Esophagus squamous epithelium (tissue), 5 donors: ENCODE measurements at places on chromosomes 4 and X.

DNA sequence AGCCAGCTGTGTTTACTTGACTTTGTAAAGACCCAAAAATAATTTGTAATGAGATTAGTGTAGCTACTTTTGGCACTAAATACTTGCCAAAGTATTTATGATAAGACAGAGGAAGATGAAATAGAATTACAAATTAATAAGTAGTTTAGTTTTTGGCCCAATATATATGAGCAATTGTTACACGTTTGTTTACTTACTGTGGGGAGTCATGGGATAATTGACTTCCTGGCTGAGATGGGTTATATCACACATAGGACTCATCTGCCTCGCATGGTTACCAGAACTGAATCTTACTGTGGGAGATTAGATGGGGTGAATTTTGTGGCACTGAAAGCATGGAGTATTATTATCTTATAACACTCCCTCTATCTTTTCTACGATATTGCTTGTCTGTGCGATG lies 66.6 kb downstream of the INTS12 start:
- DNase-seq, result no peak
- no peaks in the 10 kb centered on the region for H3K4me1 ChIP-seq
- no peak overlapping the region for H3K27ac ChIP-seq
- H3K27me3 ChIP-seq, result no peaks in the 10 kb centered on the region
- H3K4me3 ChIP-seq, result no peak overlapping the region

GRCh38 chr4:24477919-24478318 lies 106.4 kb downstream of the DHX15 start:
- H3K27me3 ChIP-seq, result no peaks in the 10 kb centered on the region
- no peaks in the 10 kb centered on the region for H3K36me3 ChIP-seq
- no peak overlapping the region for H3K4me3 ChIP-seq
- H3K4me1 ChIP-seq, result peaks cover 8% of the 10 kb centered on the region
- H3K27ac ChIP-seq, result no peak overlapping the region

DNA sequence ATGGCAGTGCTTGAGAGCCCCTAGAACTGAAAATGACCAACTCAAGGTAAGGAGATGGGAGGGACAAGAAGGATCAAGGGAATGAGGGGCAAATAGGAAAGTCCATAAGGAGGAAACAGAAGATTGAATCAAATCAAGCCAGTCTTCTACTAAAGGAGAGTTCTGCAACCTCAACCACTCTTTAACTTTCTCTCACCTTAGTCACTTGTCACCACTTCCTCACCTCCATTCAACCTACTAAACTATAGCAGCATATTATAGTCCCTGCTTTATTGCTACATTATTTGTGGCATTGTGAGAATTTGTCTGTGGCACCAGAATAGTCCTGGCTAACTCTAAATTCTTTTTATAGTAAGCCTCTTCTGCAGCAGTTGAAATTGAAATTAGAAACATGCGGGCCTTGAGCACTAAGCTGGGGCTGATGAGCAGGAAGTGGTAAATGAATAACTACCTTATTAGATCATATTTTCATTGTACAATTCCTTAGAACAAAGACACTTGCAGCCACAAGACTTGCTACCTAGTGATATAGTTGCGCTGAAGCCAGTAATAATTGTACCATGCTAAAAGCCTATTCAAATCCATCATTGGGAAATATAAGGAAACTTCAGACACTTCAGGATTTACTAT lies 336.9 kb downstream of the ZNF674 start:
- H3K4me3 ChIP-seq, result no peak overlapping the region
- H3K4me1 ChIP-seq, result peaks cover 30% of the 10 kb centered on the region
- no peaks in the 10 kb centered on the region for H3K36me3 ChIP-seq

- no peak for DNase-seq
- H3K36me3 ChIP-seq, result no peaks in the 10 kb centered on the region
- no peak overlapping the region for H3K4me3 ChIP-seq
- H3K27ac ChIP-seq, result no peak overlapping the region
- no peaks in the 10 kb centered on the region for H3K4me1 ChIP-seq
Observed at GRCh38 chr4:103010804-103011203, 8.7 kb downstream of the SLC9B1 start.

DNA sequence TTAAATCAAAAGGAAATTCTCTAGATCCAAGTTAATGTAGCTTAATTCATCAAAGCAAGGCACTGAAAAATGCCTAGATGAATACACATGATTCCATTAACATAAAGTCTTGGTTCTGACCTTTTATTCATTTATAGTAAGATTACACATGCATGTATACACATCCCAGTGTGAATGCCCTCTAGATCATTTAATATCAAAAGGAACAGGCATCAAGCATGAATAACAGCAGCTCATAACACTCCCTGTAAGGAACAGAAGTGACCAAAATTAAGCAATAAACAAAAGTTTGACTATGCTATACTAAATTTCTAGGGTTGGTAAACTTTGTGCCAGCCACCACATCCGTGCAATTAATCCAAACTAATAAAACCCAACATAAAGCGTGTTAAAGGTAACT lies 511.5 kb downstream of the SPIN4 start:
- no peak overlapping the region for H3K4me3 ChIP-seq
- no peaks in the 10 kb centered on the region for H3K4me1 ChIP-seq
- DNase-seq, result no peak
- no peaks in the 10 kb centered on the region for H3K36me3 ChIP-seq

DNA sequence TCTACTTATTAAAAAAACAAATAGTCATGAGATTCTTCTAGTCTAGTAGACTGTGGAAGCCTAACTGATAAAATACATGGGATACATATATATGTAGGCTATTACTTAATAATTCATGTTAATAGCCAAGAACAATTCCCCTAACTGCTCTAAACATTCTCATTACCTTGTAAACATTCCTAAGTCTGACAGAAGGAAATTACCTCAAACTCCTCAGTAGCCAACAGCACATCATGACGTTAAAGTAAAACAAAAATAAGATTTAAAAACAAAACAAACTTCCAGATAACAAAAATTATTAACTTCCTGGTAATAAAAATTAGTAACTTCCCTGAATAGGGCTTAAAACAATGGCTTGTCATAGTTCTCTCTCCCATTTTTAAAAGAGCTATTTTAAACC lies 109.2 kb downstream of the WDFY3 start:
- no peaks in the 10 kb centered on the region for H3K4me1 ChIP-seq
- no peaks in the 10 kb centered on the region for H3K27me3 ChIP-seq
- H3K27ac ChIP-seq, result no peak overlapping the region
- H3K4me3 ChIP-seq, result no peak overlapping the region

- no peaks in the 10 kb centered on the region for H3K4me1 ChIP-seq
- H3K4me3 ChIP-seq, result no peak overlapping the region
- H3K27ac ChIP-seq, result no peak overlapping the region
- no peaks in the 10 kb centered on the region for H3K27me3 ChIP-seq
- no peaks in the 10 kb centered on the region for H3K36me3 ChIP-seq
- no peak for DNase-seq
Observed at GRCh38 chr4:71680706-71681105, 103.2 kb downstream of the GC start.

- H3K27me3 ChIP-seq, result no peaks in the 10 kb centered on the region
- DNase-seq, result no peak
- no peak overlapping the region for H3K27ac ChIP-seq
Observed at GRCh38 chr4:8729408-8730149, 137.0 kb downstream of the CPZ start.

DNA sequence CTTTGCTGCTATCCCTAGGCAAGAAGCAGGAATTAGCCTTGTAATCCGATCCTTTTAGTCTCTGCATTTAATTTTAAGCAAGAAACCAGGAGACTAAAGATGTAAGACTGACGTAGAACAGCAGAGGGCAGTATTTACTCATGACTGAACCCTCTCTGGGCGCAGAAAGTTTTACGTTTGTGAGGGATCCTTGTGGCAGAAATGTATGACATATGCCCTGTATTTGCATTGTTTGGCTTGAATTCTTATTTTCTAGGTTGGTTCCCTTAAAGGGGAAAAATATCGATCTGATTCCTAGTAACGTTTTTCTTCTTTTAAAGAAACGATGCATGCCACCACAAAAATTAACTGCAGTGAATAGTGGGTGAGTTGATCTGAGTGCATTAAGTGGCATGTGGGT lies 1.3 kb upstream of the FAT4 start:
- H3K4me1 ChIP-seq, result peaks cover 9% of the 10 kb centered on the region
- DNase-seq, result no peak
- no peaks in the 10 kb centered on the region for H3K27me3 ChIP-seq
- no peak overlapping the region for H3K27ac ChIP-seq
- H3K36me3 ChIP-seq, result no peaks in the 10 kb centered on the region

- no peak for DNase-seq
- no peak overlapping the region for H3K4me3 ChIP-seq
- H3K27ac ChIP-seq, result no peak overlapping the region
- no peaks in the 10 kb centered on the region for H3K36me3 ChIP-seq
- H3K27me3 ChIP-seq, result no peaks in the 10 kb centered on the region
Observed at GRCh38 chr4:186728631-186729271, 5.1 kb upstream of the FAT1 start.

- peak overlapping the region; percentile 60 for H3K4me3 ChIP-seq
- peaks cover 67% of the 10 kb centered on the region for H3K4me1 ChIP-seq
- H3K27me3 ChIP-seq, result no peaks in the 10 kb centered on the region
Observed at GRCh38 chr4:54229631-54230483, 764 bp downstream of the PDGFRA start.

- no peak for DNase-seq
- no peaks in the 10 kb centered on the region for H3K4me1 ChIP-seq
Observed at GRCh38 chr4:11455201-11455835, 26.6 kb upstream of the HS3ST1 start.

DNA sequence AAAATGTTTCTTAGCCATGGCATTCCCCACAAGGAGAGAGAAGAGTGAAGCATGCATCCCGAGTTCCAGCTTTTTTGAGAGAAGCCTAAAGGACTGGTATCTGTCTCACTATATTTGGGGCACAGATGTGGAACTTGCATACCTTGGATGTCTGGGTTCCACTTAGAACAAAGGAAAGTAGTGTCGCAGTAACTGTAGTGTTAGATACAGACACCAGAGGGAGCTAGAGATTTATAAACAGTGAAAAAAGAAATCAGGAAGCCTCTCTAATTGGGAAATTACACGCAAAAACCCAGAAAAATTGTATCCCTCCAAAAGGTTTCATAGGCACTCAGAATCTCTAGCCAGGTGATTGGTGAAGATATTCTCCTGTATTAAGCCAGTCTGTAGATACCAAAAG lies 34.4 kb downstream of the AGTR2 start:
- DNase-seq, result no peak
- no peaks in the 10 kb centered on the region for H3K27me3 ChIP-seq
- no peak overlapping the region for H3K27ac ChIP-seq
- H3K36me3 ChIP-seq, result no peaks in the 10 kb centered on the region
- no peak overlapping the region for H3K4me3 ChIP-seq

GRCh38 chr4:139965789-139966188 lies 188.2 kb downstream of the MAML3 start:
- H3K27ac ChIP-seq, result peak overlapping the region; percentile 27
- H3K27me3 ChIP-seq, result no peaks in the 10 kb centered on the region
- H3K36me3 ChIP-seq, result no peaks in the 10 kb centered on the region
- H3K4me3 ChIP-seq, result no peak overlapping the region

GRCh38 chrX:28802625-28803024 lies 215.4 kb downstream of the IL1RAPL1 start:
- H3K4me3 ChIP-seq, result no peak overlapping the region
- H3K36me3 ChIP-seq, result no peaks in the 10 kb centered on the region
- H3K27me3 ChIP-seq, result no peaks in the 10 kb centered on the region
- no peak overlapping the region for H3K27ac ChIP-seq
- H3K4me1 ChIP-seq, result no peaks in the 10 kb centered on the region
- no peak for DNase-seq

DNA sequence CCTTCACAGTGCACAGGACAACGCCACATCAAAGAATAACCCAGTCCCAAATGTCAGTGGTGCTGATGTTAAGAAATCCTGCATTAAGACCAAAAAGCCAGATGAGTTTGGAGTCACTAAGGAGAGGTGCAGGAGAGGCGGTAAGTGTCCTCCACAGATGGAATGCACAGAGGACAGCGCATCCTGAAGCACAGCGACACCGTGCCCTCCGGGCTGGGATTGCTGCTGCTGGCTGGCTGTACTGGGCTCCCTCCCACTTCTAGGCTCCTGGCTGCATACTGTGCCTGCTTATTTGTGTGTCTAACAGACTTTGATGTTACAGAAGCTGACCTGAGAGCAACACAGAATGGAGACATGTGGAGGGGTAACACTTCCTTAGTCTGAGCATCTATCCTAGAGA lies 325.6 kb upstream of the BOD1L1 start:
- no peak overlapping the region for H3K4me3 ChIP-seq
- H3K27me3 ChIP-seq, result no peaks in the 10 kb centered on the region
- no peak for DNase-seq
- H3K36me3 ChIP-seq, result no peaks in the 10 kb centered on the region
- H3K4me1 ChIP-seq, result no peaks in the 10 kb centered on the region

- DNase-seq, result no peak
- no peak overlapping the region for H3K27ac ChIP-seq
- H3K4me1 ChIP-seq, result no peaks in the 10 kb centered on the region
- H3K27me3 ChIP-seq, result no peaks in the 10 kb centered on the region
- H3K36me3 ChIP-seq, result no peaks in the 10 kb centered on the region
Observed at GRCh38 chr4:42643685-42644084, 13.2 kb downstream of the ATP8A1 start.

- H3K27ac ChIP-seq, result no peak overlapping the region
- H3K4me3 ChIP-seq, result no peak overlapping the region
- H3K4me1 ChIP-seq, result peaks cover 54% of the 10 kb centered on the region
- H3K27me3 ChIP-seq, result peaks cover 100% of the 10 kb centered on the region
- no peak for DNase-seq
Observed at GRCh38 chr4:110615353-110616237, 7.3 kb downstream of the PITX2 start.

DNA sequence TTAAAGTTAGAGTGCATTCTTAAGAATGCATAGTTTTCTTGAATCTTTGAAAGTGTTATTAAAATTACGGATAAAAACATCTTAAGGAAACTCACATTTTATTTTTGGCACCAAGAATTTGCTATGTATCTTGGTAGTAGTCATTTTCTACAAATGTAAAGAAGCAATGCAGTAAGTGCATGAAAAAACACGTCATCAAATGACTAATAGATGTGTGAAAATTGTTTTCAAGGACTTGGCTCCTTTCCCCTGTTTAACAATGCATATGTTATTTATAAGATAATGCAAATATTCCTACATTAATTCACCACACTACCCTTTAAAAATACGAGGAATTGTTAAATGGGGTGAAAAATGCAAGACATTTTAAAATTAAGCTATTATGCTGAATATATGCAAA lies 461.2 kb upstream of the PCDH7 start:
- H3K27me3 ChIP-seq, result no peaks in the 10 kb centered on the region
- no peaks in the 10 kb centered on the region for H3K36me3 ChIP-seq
- peaks cover 7% of the 10 kb centered on the region for H3K4me1 ChIP-seq
- DNase-seq, result no peak
- H3K4me3 ChIP-seq, result no peak overlapping the region
- H3K27ac ChIP-seq, result no peak overlapping the region

DNA sequence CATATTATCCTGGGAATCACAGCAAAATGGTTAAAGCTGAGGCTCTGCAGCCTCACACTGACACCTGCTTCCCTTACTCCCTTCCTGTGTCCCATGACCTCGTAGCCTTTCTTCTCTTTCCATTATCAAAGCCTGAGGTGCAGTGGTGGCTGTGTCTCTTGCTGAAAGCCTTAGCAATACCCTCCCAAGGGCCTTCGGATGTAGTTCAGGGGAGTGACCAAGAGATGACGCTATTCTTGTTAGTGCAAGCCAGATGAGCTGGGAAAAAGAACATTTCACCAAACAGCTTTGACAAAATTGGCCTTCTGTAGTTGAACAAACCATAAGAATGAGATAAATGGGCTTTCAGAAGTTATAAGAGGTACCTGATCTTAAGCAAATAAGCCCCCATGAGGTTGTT lies 31.6 kb downstream of the SMIM10L2A start:
- H3K27me3 ChIP-seq, result no peaks in the 10 kb centered on the region
- H3K27ac ChIP-seq, result no peak overlapping the region
- DNase-seq, result no peak
- no peaks in the 10 kb centered on the region for H3K36me3 ChIP-seq
- H3K4me1 ChIP-seq, result no peaks in the 10 kb centered on the region

GRCh38 chr4:148574911-148575310 lies 132.7 kb upstream of the NR3C2 start:
- H3K27me3 ChIP-seq, result no peaks in the 10 kb centered on the region
- H3K4me3 ChIP-seq, result no peak overlapping the region
- no peak overlapping the region for H3K27ac ChIP-seq
